ENCODE measurements at places on chromosomes 5 and 9. TPM values are rescaled to one million over a fixed set of nuclear protein-coding genes. Genes with fewer than 3 reads are reported as not detected.

The N4BP3 gene
- 7.2 TPM for total RNA-seq

The CD274 gene
- total RNA-seq = 4.7 TPM

DNA sequence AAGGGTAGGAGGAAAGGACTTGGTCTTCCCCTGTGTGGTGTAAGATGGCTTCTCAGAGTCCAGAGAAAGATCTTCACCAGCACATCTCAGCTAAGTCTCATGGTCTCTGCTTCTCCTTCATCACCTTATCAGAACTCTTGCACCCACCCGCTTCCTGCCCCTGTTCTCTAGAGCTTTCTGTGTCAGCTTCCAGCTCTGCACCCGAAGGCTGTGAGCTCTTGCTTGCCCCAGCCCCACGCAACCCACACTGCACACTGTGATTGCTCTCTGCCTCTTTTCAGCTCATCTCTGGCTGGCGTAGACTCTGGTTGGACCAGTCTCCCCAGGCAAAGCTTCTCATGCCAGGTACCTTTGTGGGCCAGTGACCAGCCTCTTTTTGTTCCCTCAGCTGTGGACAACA lies 93.2 kb upstream of the RAPGEF1 start:
- DNase-seq = no peak
- H3K4me1 ChIP-seq = no peaks in the 10 kb centered on the region

The IFNB1 gene
- total RNA-seq = not detected

- H3K27ac ChIP-seq = no peak overlapping the region
- DNase-seq = no peak
- no peaks in the 10 kb centered on the region for H3K27me3 ChIP-seq
- H3K36me3 ChIP-seq = no peaks in the 10 kb centered on the region
Measured at GRCh38 chr5:15601274-15601673, 101.3 kb downstream of the FBXL7 start.

The FLT4 gene
- total RNA-seq = 44.5 TPM

Data from naive thymus-derived CD8-positive, alpha-beta T cell (primary cell).